ENCODE measurements at places on chromosomes 7 and 10.
A peak's percentile ranks its signal among the peaks of the same experiment; 100 is the strongest.

GRCh38 chr10:83515001-83515400 lies 624.3 kb upstream of the GHITM start:
- no peak for DNase-seq

GRCh38 chr7:128458956-128459355 lies 3.3 kb downstream of the HILPDA start:
- no peak for DNase-seq

DNA sequence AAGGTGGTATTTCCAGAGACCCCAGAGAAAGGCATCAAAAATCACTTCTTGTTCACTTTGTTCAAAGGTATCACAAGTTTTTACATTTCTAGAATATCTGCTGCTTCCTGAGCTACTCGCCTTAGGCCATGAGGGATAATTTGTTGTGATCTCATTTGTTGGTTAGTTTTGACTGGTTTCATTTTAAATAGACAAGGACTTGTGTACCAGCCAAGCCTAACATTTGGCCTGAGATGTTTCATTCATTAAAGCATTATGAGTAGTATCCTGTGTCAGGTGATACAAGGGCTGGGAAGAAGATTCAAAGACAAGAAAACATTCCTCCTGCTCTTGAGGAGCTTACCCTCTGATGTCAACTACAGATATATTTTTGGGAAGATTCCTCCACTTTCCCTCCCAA lies 170.3 kb upstream of the FAM171A1 start:
- no peak for DNase-seq

DNA sequence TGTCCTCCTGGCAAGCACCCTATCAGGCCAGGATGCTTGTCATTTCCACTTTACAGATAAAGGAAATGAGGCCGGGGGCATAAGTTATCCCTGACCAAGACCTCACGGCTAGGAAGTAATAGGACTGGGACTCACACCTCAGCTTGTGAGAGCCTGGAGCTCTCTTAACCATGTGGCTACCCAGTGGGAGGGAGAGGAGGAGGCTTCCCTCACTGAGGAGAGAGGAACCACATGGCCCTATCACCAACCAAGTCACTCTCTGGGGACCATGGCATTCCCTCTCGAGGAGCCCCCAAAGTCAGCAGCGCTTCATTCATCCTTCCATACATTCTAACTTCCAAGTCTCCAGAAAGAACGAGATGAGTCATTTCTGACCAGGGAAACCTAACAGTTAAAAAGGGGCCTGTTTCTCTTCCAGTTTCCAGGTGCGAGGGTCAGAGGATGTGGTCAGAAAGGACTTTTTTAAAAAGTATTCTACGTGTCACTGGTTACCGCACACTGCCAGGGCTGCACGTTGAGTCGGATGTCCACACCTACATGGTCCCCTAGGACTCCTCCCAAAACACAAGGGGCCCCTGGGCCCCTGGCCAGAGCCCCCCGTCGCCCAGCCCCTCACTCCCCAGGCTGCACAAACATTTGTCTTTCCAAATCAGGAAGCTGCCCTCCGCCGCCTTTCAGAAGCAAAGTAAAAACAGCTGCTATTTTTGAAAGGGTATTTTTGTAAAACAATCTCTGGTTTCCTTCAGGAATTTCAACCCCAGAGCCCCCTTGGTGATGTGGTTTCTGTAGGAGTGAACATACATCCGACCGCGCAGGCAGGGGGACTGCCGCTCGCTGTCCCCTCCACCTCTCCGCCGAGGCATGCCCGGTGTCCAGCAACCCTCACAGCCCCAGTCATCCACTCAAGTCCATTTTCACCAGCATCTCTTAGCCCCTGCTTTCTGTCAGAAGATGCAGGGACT lies 128.2 kb upstream of the CHST15 start:
- no peak for DNase-seq

- DNase-seq: no peak
Observed at GRCh38 chr7:132646052-132646451, 69.8 kb upstream of the PLXNA4 start.

- no peak for DNase-seq
Observed at GRCh38 chr7:42543953-42544352, 306.9 kb upstream of the GLI3 start.

GRCh38 chr7:73438547-73439409 lies 5.2 kb downstream of the FZD9 start:
- no peak for DNase-seq

DNA sequence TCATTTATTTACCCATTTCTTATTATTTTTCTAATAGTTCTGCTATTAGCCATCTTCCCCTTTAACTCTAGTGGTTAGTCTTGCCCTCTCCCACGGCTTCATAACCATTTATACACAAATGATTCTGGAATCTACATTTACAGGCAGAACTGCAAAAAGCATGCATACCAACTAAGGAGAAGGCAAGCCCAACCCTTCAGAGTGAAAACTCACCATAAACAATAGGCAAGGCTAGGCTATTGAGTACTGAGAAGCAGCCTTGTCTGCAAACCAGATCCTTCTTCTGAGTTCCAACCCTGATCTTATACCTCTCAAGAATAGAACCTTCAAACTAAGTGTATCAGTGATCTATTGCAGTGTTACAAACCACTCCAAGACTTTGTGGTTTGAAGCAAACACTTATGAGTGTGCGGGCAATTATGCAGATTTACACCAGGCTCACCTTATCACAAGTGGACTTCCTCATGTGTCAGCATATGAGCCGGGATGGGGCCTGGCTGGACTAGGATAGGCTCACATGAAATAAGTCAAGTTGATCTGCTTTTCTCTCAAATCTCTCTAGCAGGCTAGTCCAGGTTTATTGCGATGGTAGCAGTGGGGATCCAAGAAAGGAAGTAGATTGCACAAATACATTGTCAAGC lies 896.9 kb upstream of the PHF14 start:
- DNase-seq: no peak

GRCh38 chr7:156061689-156062255 lies 249.5 kb upstream of the SHH start:
- no peak for DNase-seq

DNA sequence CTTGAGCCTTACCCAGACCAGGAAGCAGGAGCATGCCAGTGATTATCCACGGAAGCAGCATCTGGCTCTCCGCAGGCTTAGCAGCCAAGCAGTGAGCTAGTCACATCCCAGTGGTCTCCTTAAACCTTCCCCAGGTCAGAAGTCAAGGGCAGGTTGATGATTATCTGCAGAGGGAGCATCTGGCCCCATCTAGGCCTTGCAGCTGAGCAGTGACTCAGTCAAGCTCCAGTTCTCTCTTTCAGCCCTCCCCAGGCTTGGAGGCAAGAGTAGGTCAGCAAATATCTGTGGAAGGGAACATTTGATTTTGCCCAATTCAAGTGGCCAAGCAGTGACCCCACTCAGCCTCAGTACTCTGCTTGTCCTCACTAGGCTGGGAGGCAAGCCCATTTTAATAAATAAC lies 61.6 kb downstream of the ANKRD7 start:
- no peak for DNase-seq

DNA sequence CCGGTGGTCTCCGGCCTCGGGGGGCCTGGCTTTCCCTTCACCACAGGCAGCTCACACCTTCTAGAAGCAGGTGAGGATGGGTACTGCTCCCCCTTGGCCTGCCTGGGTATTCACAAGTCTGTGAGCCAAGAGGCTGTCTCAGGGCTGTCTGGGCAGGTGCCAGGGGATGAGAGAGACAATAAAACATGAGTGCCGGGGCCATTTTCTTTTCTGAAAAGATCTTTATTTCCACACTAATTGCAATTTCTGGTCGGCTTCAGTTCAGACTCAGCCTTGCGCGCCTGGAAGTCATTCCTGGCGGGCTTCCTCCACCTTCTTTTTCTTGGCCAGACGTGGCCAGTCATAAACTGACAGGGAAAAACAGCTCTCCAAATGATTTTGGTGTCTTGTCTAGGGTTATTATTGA lies 171.2 kb downstream of the ARHGAP12 start:
- DNase-seq: peak; percentile 52

GRCh38 chr7:7536396-7537019 lies 835 bp upstream of the COL28A1 start:
- DNase-seq: no peak

DNA sequence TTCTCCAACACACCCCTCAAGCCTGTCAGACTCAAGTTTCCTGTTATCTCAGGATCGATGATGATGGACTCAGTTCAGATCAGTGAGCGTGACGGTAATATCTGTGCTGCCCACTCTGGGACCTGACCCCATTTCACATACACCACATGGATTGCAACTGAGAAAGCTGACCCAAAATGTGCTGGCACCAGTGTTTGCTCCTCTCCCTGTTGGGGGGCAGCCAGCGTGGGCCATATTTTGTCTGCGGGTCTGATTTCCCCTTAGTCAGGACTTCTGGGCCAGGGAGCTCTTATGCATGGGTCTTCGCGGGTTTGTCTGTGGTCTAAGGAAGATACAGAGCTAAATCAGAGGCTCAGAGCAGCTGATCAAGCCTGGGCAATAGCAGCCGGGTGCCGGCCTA lies 42.6 kb upstream of the TRIM8 start:
- DNase-seq: no peak

GRCh38 chr7:125648543-125648942 lies 718.9 kb upstream of the POT1 start:
- no peak for DNase-seq

- DNase-seq: no peak
Observed at GRCh38 chr7:98569691-98570337, 47.3 kb upstream of the NPTX2 start.

DNA sequence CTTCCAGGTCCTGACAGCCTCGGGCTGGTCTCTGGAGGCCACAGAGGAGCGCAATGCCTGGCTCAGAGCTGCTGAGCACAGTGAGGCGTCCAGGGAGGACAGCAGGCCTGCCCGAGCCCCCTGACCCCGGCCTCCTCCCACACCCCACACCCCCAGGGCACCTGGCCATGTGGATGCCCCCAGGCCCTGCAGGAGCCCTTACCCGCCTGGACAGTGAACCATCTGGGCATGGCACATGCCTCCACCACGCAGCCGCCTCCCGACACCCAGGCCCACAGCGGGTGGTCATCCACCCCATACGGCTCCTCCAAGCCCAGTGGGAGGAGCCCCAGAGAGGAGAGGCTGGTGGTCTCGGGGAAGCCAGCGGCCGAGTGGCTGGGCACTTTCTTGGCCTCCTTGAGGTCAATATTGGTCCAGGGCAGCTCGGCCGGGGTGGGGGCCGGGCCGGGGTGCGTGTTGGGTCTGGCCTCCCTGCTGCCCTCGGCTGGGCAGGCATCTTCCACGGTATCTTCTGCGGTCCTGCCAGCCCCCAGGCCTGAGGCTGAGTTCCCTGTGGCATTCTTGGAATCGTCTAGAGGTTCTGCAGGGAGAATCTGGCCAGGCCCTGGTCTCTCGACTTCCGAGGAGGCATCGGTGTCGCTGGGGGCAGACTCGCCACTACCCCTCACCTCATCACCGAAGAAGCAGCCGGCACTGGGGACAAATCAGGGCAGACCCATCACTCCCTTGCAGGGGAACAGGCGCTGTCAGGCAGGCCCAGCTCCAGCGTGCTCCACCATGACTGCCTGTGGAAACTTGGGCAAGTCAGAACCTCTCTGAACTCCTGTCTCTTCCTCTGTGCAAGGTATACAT lies 18.6 kb downstream of the TECPR1 start:
- DNase-seq: no peak

DNA sequence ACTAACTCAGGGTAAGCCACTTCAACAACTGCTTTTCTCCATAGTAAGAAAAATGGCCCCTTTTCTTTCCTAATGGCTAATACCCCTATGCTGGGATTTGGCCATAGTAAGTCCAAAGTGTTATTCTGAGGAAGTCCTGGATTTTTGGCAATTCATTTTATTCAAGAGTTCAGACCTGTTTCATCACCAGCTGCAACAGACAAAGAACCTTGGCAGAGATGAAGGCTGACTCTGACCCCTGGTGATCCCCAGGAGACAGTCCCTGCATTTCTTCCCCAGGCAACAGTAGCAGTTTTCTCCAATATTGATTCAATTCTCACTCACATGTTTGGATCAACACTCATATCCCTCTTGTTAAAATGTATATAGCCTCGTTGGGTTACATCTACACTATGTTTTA lies 145.2 kb downstream of the RNF133 start:
- DNase-seq: no peak

GRCh38 chr7:131369354-131369753 lies 41.7 kb downstream of the MKLN1 start:
- DNase-seq: no peak

All from NCI-H345 (cell line).